Activated CD4-positive, alpha-beta T cell treated with anti-CD3 and anti-CD28 coated beads, Interleukin-2, amount 10 ng/mL, durations not matched to agents 7 days and 5 days (primary cell): ENCODE measurements at places on chromosomes 11 and 22. TPM values are rescaled to one million over a fixed set of nuclear protein-coding genes. Genes with fewer than 3 reads are reported as not detected.

Gene CDC45
- total RNA-seq, result 65.7 TPM

Gene LGALS12
- not detected for total RNA-seq

Gene TRIM49
- total RNA-seq, result not detected

Gene SMIM35
- 0.27 TPM for total RNA-seq

Gene OR51I1
- not detected for total RNA-seq

Gene TRIM51
- total RNA-seq, result not detected

Gene C11orf87
- not detected for total RNA-seq

Gene IL17REL
- total RNA-seq, result not detected

- no peak for DNase-seq
These were observed 18.8 kb upstream of the CLNS1A start for GRCh38 chr11:77656362-77656761.

- DNase-seq, result no peak
These were observed 20.4 kb upstream of the EMSY start for GRCh38 chr11:76424379-76424778.

- DNase-seq, result no peak
These were observed 143.6 kb upstream of the ANO5 start for GRCh38 chr11:22049276-22049675.

DNA sequence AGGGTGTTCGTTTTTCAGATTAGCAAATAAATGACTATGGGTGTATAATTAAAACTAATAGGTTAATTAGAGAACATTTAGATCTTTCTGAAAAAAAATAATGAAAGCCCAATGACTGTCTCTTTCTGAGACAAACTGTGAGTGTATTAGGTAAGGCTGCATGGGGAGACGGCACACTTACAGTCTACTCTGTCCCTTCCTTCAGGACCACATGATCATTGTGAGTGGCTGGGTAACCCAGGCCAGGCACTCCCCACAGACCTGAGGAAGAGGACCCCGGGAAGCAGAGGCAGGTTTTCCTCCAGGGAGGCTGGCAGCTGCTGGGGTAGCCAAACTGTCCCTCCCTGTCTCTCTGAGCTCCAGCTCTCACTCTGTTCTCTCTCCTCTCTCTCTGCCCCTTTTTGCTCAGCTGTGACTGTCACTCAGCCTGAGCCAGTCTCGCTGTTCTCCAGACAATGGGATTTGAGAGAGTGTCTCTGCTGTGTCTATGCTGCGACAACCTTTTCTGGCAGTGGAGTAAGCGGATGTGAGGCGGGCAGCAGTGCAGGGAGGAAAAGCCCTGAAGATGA is 83.1 kb upstream of the NCAM1 start:
- no peak for DNase-seq

DNA sequence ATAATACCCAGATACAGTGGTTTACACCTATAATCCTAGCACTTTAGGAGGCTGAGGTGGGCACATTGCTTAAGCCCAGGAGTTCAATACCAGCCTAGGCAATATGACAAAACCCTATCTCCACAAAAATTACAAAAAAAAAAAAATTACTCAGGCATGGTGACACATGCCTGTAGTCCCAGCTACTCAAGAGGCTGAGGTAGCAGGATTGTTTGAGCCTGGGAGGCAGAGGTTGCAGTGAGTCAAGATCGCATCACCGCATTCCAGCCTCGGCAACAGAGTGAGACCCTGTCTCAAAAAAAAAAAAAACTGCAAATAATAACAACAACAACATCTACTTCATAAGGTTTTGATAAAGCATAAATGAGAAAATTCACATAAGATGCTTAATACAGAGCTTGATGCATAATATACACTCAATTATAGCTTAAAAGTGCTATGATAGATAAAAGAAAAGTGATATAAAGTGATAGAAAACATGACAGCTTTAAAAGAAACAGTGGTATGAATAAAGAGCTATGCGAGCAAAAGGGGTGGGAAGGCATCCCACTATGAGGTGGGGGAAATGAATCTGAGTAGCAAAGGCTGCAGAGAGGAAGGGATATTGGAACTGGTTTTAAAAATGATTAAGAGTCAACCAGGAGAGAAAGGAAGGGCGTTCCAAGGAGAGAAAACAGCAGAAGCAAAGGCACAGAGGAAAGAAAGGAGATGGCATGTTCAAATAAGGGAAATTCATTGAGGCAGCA is 197.6 kb downstream of the KIF18A start:
- DNase-seq, result no peak

DNA sequence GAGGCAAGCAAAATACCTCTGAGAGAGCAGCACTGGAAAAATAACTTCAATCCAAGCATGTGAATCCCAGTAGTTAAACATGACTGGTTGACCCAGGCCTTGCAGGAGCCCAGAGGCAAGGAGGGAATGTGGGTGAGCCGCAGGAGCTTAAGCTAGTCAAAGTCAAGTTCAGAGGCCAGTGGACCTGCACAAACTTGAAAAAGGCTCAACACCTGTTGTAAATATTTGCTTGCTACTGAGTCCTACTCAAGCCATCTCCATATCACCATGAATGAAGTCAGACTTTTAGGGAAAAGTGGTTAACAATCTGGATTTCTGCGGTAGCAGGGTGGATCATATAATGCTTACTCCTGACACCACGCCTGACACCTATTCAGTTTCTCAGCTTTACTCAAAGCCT is 4.8 kb upstream of the CAT start:
- DNase-seq, result no peak

DNA sequence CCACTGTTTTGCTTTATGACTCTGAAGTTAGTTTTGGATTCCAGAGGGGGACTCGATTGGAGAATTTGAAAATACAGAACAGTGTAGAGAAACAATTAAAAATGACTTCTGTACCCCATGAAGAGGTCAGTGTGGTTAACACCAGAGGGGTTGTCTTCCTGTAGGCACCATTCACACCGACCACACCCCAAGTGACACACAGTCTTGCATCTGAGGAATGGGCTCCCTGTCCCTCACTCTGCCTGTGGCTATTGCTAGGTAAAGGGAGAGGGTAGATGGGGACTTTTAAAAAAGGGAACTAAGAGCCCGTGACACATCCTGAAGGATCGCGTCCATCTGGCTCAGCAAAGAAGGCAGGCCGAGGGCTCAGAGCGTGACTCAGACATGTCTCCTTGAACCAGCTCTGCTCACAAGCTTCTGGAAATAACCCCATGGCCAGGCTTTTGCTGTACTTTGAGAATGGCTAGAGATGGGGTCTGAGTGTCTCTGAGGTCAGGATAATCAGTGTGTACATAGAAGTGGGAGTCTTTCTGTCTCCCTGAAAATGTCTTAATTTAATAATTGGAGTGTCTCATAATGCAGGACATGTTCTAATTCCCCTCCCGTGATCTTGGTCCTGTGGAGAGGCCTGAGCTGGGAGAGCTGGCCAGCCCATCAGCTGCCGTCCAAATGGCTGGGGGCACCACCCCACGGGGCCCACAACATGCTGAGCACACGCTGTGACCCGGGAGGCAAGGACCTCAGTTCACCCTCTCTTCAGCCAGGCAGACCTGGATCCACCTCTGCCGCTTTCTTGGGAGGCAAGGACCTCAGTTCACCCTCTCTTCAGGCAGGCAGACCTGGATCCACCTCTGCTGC is 39.3 kb downstream of the SGSM1 start:
- DNase-seq, result no peak

DNA sequence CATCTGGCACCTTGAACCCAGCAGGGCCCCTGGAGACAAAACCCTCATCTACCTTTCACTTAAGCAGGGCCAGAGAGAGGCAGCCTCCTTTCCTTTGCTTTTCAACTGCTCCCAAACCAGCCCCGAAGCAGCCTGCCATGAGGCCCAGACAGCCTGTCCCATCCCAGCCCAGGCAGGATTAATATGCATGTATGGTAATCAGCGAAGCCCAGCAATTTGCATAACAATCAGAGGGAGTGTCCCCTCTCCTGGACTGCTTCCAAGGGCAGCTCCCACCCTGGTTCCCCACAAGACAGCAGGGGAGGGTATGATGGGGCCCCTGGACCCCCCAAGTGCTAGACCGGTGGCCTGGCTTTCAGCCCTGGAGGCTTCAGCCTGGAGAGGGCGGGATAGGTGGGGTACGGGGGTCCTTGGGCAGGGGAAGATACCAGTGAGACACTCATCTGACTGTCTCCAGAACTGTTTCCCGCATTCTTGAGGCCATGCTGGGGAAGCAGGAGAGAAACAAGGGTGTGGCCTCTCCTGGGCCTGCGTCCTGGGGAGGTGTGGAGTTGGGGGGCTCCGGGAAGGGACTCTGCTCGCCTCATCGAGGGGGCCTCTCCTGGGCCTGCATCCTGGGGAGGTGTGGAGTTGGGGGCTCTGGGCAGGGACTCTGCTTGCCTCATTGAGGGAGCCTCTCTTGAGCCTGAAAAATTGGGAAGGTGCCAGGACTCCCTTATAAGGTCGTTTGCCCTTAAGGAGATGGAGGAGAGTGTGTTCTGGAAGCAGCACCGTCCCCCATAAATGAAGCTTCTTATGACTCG is 93.2 kb upstream of the PRR5 start:
- no peak for DNase-seq

- peak; percentile 24 for DNase-seq
These were observed 914 bp downstream of the INPPL1 start for GRCh38 chr11:72225411-72225951.

DNA sequence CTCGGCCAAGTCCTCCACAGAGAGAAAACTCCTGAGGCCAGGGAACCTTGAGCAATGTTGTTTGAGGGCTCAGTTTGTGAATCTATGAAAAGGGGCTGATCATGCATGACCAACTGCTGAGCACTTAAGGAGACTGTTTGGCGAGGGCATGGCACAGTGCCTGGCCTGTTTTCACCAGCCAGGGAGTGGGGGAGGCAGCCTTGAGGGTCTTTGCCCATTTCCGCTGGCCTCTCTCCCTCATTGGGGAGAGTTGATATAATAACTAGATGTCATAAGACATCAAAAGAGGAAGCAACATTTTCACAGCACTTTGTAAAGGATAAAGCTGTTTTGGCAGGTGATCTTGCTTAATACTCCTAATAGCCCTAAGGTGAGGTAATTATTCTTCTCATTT is 110.6 kb downstream of the TP53I11 start:
- no peak for DNase-seq

DNA sequence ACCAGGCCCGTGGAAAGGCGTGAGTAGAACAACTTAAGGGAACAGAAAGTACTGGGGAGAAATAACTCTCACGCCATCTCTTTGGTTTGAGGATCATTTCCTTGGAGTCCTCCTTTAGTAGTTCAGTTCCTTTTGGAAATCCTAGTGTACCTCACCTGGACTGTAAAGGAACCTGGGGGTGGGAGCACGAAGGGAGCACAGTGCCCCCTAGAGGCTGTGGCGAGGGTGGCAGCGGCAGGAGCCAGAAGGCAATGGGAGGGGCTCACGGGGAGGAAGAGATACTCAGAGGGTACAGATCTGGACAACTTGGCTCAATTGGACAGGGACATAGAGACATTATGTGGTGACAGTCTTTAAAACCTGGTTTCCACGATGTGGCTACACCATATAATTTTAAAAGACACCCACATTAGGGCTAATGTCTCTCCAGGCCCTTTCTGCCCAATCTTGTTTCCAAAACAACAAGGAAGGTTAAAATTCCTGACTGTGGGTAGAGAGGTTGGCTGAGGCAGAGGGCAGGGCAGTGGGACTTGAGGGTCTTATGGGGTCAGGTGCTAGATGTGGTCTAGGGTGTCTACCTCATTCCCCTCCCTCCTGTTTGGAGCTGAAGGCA is 87.0 kb downstream of the CSNK2A3 start:
- peak; percentile 68 for DNase-seq

DNA sequence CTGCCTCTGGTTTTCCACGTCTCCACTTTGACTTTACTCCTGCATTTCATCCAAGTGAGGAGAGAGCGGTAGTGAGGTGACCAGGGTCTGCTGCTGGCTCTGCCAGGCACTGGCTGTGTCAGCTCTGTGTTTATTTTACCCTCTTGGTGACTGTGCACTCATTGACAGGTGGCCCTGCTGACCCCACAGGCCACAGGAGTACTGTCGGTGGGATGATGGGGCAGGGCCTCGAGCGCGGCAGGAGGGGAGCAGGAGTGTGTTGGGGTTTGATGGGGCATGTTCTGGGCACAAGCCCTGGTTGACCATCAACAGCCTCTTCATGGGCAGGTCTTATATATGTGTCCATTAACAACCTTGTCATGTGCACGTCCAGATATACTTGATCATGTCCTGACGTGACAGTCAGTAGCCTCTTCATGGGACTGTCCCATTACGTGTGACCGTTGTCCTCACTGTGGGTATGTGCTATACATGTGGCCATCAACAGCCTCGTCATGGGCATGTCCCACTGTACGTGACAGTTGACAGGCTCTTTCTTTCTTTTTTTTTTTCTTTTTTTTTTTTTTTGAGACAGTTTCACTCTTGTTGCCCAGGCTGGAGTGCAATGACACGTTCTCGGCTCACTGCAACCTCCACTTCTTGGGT is 31.4 kb upstream of the ACR start:
- DNase-seq, result no peak

DNA sequence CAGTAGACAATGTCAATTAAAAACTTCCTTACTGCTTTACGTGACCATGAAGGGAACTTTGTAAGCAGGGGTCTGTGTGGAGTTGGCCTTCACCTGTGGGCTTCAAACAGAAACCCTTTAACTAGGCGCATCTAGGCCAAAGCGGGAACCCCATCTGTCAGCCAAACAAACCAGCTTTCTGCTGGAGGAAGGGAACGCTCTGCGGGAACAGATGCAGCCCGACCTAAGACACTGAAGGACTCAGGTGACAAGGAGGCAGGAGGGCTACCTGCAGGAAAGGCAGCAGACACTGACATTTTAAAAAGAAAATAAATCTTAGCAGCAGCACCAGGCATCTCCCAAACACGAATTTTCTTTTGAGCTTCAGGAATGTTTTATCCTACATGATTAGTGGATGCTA is 78.4 kb downstream of the CADM1 start:
- DNase-seq, result no peak

GRCh38 chr22:20636945-20637344 is 129.5 kb downstream of the MED15 start:
- DNase-seq, result no peak

DNA sequence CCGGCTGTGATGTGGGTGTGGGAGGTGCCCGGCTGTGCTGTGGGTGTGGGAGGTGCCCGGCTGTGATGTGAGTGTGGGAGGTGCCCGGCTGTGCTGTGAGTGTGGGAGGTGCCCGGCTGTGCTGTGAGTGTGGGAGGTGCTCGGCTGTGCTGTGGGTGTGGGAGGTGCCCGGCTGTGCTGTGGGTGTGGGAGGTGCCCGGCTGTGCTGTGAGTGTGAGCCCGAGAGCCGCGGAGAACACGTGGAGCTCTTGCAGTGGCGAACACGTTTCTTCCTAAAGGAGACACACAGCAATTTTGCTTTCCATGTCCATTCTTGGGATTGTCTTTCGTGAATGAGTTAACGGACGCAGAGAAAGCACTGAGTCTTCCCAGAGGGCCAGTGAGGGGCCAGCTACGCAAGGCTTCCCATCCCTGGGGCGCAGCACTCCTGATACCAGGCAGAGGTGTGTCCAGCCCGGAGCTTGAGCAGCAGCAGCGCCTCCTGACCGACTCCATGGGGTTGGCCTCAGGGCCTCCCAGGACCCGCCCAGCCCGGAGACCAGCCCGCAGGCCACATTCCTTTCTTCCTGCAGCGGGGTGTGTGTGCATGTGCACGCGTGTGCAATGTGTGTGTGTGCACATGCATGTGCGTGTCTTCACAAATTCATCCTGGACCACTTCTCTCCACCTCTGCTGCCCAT is 245.0 kb upstream of the B3GAT1 start:
- DNase-seq, result no peak
